Progenitor cell of endocrine pancreas (in vitro differentiated cells): ENCODE measurements at places on chromosomes 11 and 22.
A peak's percentile ranks its signal among the peaks of the same experiment; 100 is the strongest.

DNA sequence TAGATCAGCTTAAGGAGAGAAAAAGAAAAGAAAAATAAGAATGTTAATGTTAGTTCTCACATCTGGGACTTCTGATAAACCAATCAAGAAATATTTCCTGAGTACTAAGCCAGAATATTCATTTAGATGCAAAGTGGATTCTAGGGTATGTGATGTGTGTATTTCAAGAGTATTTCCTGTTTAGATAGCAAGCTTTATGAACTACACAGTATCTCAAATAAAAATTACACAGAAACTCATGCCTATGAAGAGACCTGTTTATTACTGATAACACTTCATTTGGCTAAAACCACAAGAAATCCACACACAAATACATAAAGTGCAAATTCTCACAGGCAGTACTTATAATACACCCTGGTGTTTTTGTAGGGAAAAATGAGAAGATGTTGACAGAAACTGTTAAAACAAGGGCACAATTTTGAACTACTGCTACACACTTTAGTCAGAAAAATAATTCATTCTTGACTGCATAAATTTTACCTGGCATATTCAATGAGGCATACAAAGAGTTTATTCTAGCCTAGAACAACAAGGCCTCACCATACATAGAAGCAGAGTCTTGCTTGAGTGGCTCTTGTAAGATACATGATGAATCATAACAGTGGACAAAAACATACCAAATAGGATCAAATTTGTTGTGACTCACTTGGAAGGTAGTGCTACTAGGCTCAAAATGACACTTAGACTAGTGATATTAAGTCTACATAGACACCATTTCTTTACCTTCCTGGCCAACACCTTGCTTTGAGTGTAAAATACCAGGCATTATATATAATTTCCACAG is 18.8 kb upstream of the P4HA3 start:
- H3K27ac ChIP-seq, result no peak overlapping the region
- H3K36me3 ChIP-seq, result peaks cover 19% of the 10 kb centered on the region
- no peaks in the 10 kb centered on the region for H3K27me3 ChIP-seq
- no peak for DNase-seq

- H3K4me3 ChIP-seq, result no peak overlapping the region
- H3K27ac ChIP-seq, result no peak overlapping the region
- DNase-seq, result no peak
- H3K4me1 ChIP-seq, result no peaks in the 10 kb centered on the region
- H3K36me3 ChIP-seq, result peaks cover 2% of the 10 kb centered on the region
- H3K27me3 ChIP-seq, result peaks cover 12% of the 10 kb centered on the region
Measured at GRCh38 chr11:122815900-122816299, 22.4 kb upstream of the CRTAM start.

DNA sequence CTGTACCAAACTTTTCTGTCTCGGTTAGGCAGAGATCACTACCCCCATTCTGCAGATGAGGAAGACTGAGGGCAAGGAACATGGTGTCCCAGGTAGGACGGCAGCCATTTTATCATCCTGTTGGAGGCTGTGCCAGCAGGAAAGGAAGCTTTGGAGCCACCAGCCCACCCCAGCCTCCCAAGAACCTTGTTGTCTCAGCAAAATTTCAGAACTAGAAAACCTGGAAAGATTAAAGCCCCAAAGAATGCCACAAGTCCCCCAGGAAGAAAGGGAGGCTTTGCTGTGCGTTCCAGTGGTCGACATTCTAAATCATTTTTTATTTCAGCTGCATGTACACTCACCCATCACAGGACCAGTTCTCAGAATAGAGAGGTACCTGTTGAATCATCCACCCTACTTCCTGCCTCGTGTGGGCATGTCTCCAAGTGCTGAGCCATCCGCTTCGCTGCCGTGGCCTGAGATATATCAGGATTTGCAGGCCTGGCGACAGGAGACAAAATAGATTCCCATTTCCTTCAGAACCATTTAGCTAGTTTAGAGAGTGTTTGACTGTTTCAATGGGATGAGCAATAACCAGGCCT is 13.0 kb upstream of the EIF3D start:
- no peaks in the 10 kb centered on the region for H3K36me3 ChIP-seq
- peaks cover 19% of the 10 kb centered on the region for H3K27me3 ChIP-seq
- no peak overlapping the region for H3K27ac ChIP-seq
- H3K4me1 ChIP-seq, result peaks cover 1% of the 10 kb centered on the region

- no peaks in the 10 kb centered on the region for H3K27me3 ChIP-seq
- peaks cover 20% of the 10 kb centered on the region for H3K4me1 ChIP-seq
- DNase-seq, result no peak
- H3K4me3 ChIP-seq, result no peak overlapping the region
- no peak overlapping the region for H3K27ac ChIP-seq
Measured at GRCh38 chr22:26748845-26749244, 91.5 kb downstream of the MIAT start.

GRCh38 chr22:49372111-49372529 is 455.6 kb downstream of the BRD1 start:
- no peaks in the 10 kb centered on the region for H3K36me3 ChIP-seq
- no peaks in the 10 kb centered on the region for H3K4me1 ChIP-seq
- H3K4me3 ChIP-seq, result no peak overlapping the region
- H3K27ac ChIP-seq, result no peak overlapping the region
- DNase-seq, result no peak

DNA sequence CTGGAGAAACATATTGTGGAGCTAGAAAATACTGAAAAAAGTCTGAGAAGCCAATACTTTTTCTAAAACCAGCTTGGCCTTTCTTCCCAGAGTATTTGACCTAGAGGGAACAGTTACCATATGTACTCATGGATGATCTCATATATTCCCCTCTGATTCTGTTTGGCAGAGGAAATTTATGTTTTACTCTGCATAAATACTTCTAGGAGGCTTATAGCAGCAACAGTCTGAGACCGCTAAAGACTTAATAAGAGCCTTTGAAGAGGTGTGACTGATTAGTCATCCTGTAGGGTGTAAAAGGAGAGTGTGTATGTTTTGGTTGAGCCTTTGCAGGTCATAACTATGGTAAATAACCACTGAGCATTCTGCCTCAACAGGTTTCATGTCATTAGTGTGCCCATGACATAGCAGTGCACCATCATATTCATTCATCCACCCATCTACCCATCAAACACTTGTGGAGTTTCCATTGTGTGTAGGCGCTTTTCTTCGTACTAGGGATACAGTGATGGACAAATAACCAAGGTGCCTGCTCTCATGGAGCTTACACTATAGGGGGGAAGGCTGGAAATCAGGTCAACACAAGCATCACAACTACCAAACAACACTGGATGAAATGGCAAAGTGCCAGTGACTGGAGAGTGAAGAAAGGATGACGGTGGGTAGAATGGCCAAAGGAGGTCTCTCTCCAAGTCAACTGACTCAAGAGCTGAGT is 44.5 kb downstream of the TRAF6 start:
- H3K4me1 ChIP-seq, result no peaks in the 10 kb centered on the region
- H3K27ac ChIP-seq, result no peak overlapping the region
- H3K4me3 ChIP-seq, result no peak overlapping the region
- no peaks in the 10 kb centered on the region for H3K36me3 ChIP-seq

- no peak overlapping the region for H3K4me3 ChIP-seq
- no peaks in the 10 kb centered on the region for H3K36me3 ChIP-seq
- no peaks in the 10 kb centered on the region for H3K4me1 ChIP-seq
- DNase-seq, result no peak
- H3K27me3 ChIP-seq, result no peaks in the 10 kb centered on the region
Measured at GRCh38 chr22:19503869-19504268, 20.3 kb downstream of the CLDN5 start.

- peak overlapping the region; percentile 66 for H3K4me3 ChIP-seq
- H3K4me1 ChIP-seq, result peaks cover 38% of the 10 kb centered on the region
- H3K27me3 ChIP-seq, result no peaks in the 10 kb centered on the region
- peaks cover 6% of the 10 kb centered on the region for H3K36me3 ChIP-seq
- peak; percentile 61 for DNase-seq
Measured at GRCh38 chr22:19962909-19963806, 21.5 kb upstream of the TXNRD2 start.

DNA sequence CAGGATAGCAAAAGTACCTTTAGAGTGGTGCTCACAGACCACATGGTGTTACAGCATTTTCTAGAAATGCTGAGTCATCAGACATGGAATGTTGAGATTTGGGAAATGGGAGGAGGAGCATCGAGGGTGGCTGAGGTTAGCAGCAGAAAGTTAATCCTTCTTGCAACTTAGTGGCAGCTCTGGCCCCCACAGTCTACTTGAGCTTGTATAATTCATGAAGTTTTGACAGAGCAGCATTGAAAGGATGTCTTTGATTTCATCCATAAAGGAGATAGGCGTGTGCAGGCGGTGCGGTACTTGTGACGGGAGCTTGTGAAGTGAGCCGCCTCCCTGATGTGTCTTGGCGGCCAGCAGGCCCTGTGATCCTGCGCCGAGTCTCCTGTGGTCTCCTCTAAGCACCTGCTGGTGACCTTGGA is 330.5 kb downstream of the TBC1D22A start:
- peaks cover 8% of the 10 kb centered on the region for H3K27me3 ChIP-seq
- H3K4me3 ChIP-seq, result no peak overlapping the region
- no peak overlapping the region for H3K27ac ChIP-seq
- peaks cover 35% of the 10 kb centered on the region for H3K4me1 ChIP-seq

- peaks cover 48% of the 10 kb centered on the region for H3K27me3 ChIP-seq
- no peaks in the 10 kb centered on the region for H3K36me3 ChIP-seq
- H3K4me1 ChIP-seq, result peaks cover 7% of the 10 kb centered on the region
Measured at GRCh38 chr11:118889797-118890196, 6.1 kb downstream of the CXCR5 start.

DNA sequence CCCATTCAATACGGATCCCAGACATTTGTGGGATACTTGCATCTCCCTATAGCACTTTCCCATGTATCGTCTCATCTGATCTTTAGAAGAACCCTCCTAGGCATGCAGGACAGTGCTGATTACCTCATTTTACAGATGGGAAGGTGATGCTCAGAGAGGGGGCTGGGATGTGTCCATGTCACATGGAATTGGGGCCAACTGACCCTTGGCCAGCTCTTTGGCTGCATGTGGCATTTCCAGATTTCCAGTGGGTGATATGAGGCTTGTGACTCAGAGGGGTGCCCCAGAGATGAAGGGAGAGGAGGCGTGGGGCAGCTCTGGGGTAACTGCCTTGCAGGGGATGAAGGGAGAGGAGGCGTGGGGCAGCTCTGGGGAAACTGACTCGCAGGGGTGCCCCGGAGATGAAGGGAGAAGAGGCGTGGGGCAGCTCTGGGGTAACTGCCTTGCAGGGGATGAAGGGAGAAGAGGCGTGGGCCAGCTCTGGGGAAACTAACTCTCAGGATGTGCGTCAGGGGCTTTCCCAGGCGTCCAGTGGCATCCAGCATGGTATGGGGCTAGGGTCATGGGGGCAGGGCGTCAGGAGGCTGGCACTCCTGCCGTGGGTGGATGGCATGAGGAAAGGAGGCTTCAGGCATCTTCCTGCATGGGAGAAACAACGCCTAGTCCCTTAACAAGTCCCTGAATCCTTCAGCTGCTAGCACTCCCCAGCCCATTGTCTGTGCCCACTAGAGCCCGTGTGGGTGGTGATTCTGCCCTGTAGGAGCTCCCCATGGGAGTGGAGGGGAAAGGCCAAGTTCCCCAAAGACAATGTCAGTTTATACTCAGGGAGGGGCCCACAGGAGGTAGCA is 11.9 kb upstream of the CERK start:
- H3K4me3 ChIP-seq, result no peak overlapping the region
- no peaks in the 10 kb centered on the region for H3K4me1 ChIP-seq
- no peak for DNase-seq
- peaks cover 39% of the 10 kb centered on the region for H3K27me3 ChIP-seq
- peak overlapping the region; percentile 3 for H3K27ac ChIP-seq
- H3K36me3 ChIP-seq, result no peaks in the 10 kb centered on the region

- no peak for DNase-seq
- no peaks in the 10 kb centered on the region for H3K36me3 ChIP-seq
- H3K27ac ChIP-seq, result no peak overlapping the region
- peaks cover 5% of the 10 kb centered on the region for H3K4me1 ChIP-seq
- H3K27me3 ChIP-seq, result no peaks in the 10 kb centered on the region
Measured at GRCh38 chr11:112274007-112274783, 13.5 kb upstream of the PLET1 start.

DNA sequence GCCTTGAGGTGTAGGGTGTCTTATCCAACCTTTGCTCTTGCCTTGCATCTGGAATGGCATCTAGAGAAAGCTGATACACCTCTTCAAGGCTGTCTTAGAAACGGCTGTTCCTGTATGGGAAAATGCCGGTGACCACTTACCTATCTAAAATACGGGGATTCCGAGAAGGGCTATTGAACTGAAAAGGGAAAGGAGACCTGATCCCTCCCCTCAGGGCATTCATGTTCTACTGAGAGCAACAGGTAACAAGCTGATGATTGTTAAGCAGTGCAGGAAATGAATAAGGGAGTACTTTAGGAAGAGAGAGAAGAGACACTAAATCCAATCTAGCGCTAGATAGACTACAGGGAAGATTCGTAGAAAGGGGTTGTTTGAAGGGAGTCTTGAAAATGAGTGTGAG is 1388.1 kb downstream of the FAM181B start:
- no peak overlapping the region for H3K27ac ChIP-seq
- peaks cover 3% of the 10 kb centered on the region for H3K27me3 ChIP-seq
- H3K4me3 ChIP-seq, result no peak overlapping the region
- peaks cover 8% of the 10 kb centered on the region for H3K4me1 ChIP-seq

GRCh38 chr11:80872116-80872728 is 1431.4 kb upstream of the TENM4 start:
- no peak overlapping the region for H3K27ac ChIP-seq
- H3K27me3 ChIP-seq, result no peaks in the 10 kb centered on the region
- no peaks in the 10 kb centered on the region for H3K36me3 ChIP-seq
- H3K4me1 ChIP-seq, result peaks cover 2% of the 10 kb centered on the region

DNA sequence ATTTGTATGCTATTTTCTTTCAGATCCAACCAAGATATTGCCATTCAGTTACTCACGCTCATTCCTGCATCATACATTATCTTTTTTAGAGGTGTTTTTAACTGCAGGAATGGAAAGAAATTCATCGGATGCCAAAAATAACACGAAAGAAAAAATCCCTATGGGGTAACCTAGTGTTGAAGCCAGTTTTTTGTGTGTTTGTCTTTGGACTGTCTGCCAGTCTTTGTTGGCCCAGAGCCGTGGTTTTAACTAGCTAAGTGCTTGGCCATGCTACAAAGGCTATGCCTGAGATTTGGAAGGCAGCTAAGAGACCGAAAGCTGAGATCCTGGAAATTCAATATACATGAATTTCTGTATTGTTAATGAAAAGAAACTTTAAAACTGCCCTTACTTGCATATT is 309.8 kb upstream of the CNTN5 start:
- no peak overlapping the region for H3K27ac ChIP-seq
- H3K4me3 ChIP-seq, result no peak overlapping the region
- H3K36me3 ChIP-seq, result no peaks in the 10 kb centered on the region
- H3K4me1 ChIP-seq, result no peaks in the 10 kb centered on the region
- H3K27me3 ChIP-seq, result no peaks in the 10 kb centered on the region
